ENCODE measurements at places on chromosomes 5 and 9. TPM values are rescaled to one million over a fixed set of nuclear protein-coding genes. Genes with fewer than 3 reads are reported as not detected.

- no peak for DNase-seq
Measured at GRCh38 chr5:151086905-151087360, 6.1 kb upstream of the TNIP1 start.

DNA sequence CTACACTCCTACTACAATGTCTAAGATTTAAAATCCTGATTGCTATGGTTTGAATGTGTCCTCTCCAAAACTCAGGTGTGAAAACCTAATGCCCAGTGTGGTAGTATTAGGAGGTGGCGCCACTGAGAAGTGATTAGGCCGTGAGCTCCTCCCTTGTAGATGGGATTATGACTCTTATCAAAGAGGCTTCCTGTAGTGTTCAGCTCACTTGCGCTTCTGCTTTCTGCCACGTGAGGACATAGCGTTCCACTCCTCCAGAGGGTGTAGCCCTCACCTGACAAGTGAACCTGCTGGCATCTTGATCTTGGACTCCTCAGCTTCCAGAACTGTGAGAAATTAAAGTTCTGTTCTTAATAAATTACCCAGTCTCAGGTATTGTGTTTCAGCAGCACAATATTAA, 33.0 kb upstream of the WHRN start:
- no peak for DNase-seq

CARD6 gene
- 17.7 TPM for total RNA-seq

ESM1 gene
- total RNA-seq, result not detected

Measured in esophagus squamous epithelium (tissue), 5 donors.